Foreskin keratinocyte (primary cell): ENCODE measurements at places on chromosomes 3 and 15. TPM values are rescaled to one million over a fixed set of nuclear protein-coding genes. Genes with fewer than 3 reads are reported as not detected.

GRK7 gene
- not detected in 2 replicates for total RNA-seq

DNA sequence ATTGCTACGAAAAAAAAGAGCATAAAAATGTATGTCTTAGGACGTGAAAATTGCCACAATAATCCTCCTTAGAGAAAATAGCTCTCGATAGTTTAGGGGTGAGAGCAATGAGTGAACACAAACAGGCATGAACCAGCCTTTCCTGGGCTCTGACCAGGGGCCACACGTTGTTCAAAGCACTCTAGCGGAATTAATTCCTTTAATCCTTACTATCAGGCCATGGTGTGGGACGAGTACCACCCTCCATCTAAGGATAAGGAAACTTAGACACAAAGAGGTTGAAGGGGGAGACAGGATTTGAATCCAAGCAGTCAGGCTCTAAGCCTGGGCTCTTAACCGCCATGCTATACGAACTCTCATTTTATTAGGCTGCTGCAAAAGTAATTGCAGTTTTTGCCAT, 81.9 kb upstream of the CACNA2D3 start:
- DNase-seq, result no peak

- no peak for DNase-seq
These were observed 31.6 kb upstream of the GLCE start for GRCh38 chr15:69128667-69129311.

- no peak for DNase-seq
These were observed 1078.5 kb downstream of the TUSC7 start for GRCh38 chr3:117788061-117788460.

- no peak for DNase-seq
These were observed 146.6 kb downstream of the CHSY1 start for GRCh38 chr15:101105059-101105891.

DNA sequence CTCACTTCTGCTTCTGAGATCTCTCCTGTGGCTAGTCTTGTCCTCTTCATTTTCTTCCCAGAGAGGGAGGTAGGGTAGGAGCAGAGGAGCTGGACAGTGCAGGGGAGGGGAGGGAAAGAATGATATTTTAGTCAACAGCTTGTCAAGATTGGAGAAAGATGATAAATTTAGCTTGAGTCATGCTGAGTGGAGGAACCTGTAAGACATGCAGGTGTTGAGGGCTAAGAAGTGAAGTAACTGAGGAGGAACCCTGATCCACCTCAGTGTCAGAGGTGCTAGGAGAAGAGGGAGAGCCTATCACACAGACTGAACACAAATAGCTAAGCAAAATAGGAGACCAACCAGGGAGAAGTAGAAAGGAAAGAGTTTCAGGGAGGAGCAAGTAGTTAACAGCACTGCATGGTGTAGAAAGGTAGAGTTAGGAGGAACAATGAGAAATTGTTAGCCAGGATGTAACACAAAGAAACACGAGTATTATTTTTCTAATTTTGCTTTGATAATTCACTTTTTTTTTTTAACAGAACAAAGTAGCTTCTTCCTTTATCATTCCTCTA, 108.2 kb upstream of the CHRM5 start:
- peak; percentile 61 for DNase-seq

DNA sequence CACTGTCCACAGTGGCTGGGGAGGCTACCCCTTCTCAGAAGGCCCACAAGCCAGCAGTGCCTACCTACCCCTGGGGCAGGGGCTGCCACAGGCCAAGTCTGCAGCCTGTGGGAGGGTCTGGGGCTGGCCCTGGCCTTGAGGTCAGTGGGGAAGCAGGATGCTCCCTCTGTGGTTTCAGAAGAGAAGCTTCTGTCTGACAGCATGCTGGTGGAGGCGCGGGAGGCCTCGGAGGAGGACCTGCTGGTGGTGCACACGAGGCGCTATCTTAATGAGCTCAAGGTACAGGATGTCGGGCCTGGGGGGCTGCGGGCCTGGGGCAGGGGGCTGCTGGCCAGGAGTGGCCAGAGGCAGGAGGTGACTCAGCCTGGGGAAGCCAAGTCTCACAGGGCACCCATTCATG, 3.2 kb downstream of the HDAC11 start:
- DNase-seq, result no peak

- peak; percentile 62 for DNase-seq
These were observed 607 bp upstream of the IMP3 start for GRCh38 chr15:75640483-75641178.

DNA sequence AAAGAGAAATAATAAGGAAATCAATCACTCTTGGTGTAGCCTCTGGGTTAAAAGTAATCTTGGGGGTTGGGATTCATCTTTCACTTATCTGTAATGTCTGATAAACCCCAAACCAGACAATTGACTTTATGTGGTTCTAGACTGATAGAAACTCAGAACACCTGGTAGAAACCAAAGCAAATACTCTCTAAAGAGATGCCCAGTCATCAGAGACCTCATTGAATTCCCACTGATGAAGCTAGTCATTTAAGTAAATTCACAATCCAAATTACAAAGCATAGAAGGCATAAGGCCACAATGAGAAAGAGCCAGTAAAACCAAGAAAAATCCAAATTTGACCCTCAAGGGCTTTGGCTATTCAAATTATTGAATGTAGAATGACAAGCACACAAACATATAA, 250.6 kb downstream of the MBNL1 start:
- DNase-seq, result no peak

DNA sequence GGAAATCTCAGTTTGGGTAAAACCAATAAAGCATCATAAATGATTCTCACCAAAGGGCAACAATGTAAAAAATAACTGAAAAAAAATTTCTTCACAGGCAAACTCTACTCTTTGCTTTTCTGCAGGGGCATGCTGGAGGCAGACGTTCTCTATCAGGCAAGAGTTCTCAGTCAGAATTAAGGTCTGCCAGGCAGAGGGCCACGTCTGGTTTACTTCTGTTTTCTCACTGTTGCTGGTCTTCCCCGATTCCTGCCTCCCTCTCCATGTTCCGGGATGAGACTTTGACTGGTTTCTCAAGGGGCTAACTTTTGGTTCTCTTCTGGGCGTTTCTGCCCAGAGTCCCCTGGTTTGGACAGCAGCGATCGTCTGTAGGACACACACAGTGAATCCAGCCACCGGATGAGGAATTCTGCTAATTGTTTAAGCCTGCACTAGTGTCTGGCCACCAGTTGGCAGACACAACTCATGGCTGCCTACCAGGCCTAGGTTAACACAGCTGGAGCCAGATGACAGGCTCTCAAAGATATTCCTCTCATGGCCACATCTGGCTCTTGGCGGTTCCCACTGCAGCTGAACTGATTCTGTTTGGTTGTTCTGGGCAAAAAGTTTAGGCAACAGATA, 273.1 kb downstream of the FOXP1 start:
- DNase-seq, result no peak

DNA sequence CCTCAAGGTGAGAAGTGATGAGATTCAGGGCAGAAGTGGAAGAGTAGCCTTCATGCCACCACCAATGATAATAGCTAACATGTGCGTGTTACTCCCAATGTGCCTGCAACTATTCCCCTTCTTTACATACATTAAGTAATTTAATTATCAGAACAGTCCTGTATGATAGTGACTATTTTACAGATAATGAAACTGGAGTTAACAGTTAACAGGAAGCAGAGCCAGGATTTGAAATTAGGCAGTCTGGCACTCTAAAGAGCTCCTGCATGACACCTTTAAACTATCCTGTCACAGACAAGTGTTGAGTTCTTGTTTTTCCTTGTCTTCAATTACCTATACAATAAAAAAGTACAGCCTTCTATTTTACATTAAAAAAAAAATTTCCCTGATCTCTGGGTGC, 148.8 kb downstream of the LEKR1 start:
- no peak for DNase-seq

GRCh38 chr15:74159773-74160172, 13.7 kb upstream of the ISLR start:
- no peak for DNase-seq
